ENCODE measurements at places on chromosomes 13 and 19.

- no peak for DNase-seq
Measured at GRCh38 chr19:38713865-38714264, 30.4 kb downstream of the CAPN12 start.

- no peak for DNase-seq
Measured at GRCh38 chr19:16263141-16263761, 61.4 kb upstream of the KLF2 start.

GRCh38 chr19:39398297-39398864, 7.2 kb downstream of the MED29 start:
- DNase-seq, result peak; percentile 79

DNA sequence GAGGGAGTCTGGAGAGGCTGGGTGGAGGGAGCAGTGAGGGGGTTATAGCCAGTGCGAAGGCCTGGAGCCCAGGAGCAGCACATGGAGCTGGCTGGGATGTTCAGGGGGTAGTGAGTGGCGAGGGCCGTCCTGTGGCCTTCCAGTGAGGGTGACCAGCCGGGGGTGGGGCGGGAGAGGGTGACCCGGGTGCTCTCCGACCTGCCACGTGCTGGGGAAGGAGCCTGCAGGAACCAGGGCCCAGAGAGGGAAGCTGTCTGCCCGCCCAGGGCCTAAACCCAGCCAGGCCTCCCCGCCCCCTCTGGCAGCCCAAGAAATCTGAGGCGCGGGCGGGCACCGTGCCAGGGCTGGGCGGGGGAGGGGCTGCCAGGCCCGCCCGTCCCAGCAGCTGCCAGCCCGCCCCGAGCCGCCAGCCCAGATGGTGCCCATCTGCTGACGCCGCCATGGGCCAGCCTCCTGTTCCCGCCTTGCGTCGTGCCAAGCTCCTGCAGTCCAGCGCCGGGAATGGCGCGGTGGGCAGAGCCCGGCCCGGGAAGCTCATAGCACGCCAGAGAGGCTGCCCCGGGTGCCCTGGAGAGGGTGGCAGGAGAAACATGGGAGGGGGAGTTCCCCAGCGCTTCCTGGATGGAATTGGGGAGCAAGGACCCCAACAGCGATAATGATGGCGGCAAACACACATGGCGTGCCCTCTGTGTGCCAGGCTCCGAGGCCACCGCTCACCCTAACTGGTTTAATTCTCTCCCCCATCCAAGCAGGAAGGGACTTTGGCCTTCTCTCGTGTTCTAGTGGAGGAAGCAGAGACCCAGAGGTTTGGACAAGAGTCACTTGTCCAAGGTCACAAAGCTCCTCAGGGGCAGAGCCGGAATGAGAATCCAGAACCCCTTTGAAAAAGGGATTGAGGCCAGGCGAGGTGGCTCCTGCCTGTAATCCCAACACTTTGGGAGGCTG, 21.5 kb downstream of the NFIC start:
- no peak for DNase-seq

- DNase-seq, result no peak
Measured at GRCh38 chr13:112714376-112715174, 24.7 kb downstream of the ATP11A start.

DNA sequence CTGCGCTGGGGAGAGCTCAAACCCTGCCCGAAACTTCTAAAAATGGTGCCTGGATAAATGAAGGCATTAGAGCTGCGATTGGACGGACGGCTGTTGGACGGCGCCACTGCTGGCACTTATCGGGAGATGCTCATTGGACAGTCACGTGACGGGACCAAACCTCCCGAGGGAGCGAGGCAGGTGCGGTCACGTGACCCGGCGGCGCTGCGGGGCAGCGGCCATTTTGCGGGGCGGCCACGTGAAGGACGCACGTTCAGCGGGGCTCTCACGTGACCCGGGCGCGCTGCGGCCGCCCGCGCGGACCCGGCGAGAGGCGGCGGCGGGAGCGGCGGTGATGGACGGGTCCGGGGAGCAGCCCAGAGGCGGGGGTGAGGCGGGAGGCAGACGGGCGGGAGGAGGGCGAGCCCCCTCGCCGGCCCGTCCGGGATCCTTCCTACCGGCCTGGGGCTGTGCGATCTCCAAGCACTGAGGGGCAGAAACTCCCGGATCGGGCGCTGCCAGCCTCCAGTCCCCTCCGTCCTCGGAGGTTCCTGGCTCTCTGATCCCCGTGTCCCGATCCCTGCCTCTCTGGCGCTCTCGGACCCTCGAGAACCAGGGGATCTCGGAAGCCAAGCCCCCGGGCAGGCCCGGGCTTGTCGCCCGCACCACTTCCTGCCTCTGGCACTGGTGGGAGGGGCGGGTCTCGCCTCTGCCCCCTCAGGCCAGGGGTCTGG, at the start of gene BAX:
TSS of gene BAX (plus strand) at position 281 of the 713 bp plus-strand sequence. CDS start at position 335, 54 bp downstream.
- peak; percentile 96 for DNase-seq

- DNase-seq, result peak; percentile 82
Measured at GRCh38 chr19:50358483-50359327, 6.7 kb downstream of the NAPSA start.

- no peak for DNase-seq
Measured at GRCh38 chr13:49400755-49401659, 42.9 kb downstream of the CAB39L start.

DNA sequence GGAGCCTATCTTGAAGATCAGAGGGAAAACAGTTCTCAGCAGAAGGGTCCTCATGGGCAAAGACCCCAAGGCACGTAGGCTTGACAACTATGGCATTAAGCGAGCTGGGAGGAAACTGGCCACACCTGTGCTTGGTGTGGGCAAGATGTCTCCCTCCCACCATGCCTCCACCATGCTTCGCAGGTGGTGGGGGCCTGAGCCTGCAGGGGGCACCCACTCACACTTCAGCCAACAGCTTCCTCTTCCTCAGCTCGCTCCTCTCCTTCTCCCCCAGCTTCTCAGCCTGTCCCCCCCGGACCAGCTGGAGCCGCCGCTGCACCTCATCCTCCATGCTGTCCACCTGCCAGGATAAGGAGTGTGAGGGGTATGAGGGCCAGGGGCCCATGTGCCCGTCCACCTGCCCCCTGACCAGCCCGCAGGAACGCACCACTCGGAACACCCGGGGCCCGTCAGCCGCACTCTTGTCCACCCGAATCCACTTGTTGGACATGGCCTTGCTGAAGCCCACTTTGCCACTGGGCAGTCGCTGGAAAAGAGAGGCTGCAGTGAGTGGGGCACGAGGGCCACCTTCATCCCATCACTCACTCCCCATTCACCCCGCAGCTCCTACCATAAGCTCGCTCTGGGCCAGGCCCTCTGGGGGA, 3.4 kb downstream of the FARSA start:
- no peak for DNase-seq

DNA sequence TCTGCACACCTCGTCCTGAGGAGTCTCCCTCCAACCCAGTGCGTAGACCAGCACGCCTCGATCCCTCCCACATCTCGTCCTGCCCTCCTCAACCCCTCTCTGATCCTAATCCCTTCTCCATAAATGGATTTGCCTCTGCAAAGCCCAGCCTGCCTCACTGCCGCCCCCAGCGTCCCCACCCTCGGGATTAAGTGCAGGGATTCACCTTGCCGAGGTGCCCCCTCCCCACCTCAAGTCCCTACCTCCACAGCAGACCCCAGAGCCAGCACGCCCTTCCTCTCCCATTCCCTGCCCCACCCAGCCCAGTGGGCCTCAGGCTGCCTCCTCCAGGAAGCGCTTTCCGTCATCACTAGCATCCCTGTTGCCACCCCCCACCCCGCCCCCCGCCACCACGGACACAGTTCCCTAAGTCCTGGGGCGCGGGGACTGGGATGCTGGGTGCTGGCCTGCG, 4.0 kb downstream of the KLF16 start:
- no peak for DNase-seq

- no peak for DNase-seq
Measured at GRCh38 chr13:44142941-44143665, 230.5 kb upstream of the SERP2 start.

Data from activated CD4-positive, alpha-beta memory T cell treated with anti-CD3 and anti-CD28 coated beads, Interleukin-2, amount 10 ng/mL, durations not matched to agents 7 days and 5 days (primary cell).